Omental fat pad (tissue), 4 donors: ENCODE measurements at places on chromosomes 6 and 20. TPM values are rescaled to one million over a fixed set of nuclear protein-coding genes. Genes with fewer than 3 reads are reported as not detected.

The TSPO2 gene
- not detected for total RNA-seq

The POU5F1 gene
- 0.37 TPM for total RNA-seq

The FAM110A gene
- total RNA-seq: 2.9 TPM

The ZBTB22 gene
- 10.7 TPM for total RNA-seq

The NMBR gene
- not detected for total RNA-seq
